ENCODE measurements at places on chromosomes 7 and 10.

GRCh38 chr10:124381011-124381611 lies 37.6 kb downstream of the OAT start:
- no peak for DNase-seq

DNA sequence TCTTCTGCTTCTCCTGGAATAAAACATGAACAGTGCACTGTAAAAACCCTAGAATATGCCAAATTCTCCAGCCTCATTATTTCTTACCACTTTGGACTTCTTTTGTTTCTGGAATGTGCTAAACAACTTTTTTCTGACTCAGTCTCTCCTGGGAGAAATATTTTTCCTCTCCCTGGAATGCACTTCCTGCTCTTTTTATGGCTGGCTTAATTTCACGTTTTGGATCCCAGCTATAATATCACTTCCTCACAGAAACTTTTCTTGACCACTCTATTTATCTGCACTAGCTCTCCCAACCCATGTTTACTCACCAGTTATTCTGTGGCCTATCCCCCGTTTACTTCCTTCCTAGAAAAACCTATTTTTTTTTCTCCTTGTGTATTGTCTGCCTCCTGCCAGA lies 26.7 kb downstream of the ABCB5 start:
- no peak for DNase-seq

- no peak for DNase-seq
Measured at GRCh38 chr7:20783125-20783699, 3.5 kb downstream of the SP8 start.

DNA sequence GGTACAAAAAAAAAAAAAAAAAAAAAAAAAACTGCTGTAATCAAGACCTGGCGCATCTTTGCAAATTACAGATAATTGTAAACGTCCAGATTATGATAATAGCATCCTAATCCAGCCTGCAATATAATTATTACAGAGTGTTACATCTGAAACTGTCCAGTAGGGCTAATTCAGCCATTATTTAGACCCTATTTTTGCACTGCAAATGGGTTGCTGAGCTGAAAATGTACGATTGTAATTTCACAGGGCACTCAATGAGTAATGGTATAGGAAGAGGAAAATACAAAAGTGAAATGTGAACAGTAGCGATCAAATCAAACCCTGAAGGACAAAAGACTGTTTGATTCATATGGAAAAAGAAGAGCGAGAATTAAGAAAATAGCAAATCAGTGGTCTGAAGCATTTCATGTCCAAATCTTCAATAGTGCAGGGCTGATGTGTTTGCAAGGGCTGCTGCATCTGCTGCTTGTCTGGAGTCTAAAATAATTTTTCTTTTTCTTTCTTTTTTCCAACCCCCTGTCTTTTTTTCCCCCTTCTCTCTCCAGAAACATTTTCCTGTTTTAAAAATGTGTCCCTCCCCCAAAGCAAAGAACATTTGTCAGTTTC lies 8.9 kb downstream of the DLX6 start:
- DNase-seq = no peak

DNA sequence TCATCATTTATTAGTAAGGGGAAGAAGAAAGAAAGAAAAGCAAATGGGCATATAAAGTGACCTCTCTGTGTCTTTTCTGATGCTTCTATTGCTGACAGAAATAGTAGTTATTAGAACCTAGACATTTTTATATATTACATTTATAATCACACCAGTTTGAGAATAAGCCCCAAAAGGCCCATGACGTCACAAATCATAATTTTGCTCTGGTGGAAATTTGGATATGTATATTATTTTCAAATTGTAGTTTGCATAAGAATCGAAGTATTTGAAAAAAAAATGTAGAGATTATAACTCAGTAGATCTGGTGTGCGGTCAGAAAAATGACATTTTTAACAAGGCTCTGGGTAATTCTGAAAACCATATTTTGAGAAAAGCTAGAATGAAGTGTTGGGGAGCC lies 101.2 kb upstream of the STEAP1 start:
- DNase-seq = no peak

DNA sequence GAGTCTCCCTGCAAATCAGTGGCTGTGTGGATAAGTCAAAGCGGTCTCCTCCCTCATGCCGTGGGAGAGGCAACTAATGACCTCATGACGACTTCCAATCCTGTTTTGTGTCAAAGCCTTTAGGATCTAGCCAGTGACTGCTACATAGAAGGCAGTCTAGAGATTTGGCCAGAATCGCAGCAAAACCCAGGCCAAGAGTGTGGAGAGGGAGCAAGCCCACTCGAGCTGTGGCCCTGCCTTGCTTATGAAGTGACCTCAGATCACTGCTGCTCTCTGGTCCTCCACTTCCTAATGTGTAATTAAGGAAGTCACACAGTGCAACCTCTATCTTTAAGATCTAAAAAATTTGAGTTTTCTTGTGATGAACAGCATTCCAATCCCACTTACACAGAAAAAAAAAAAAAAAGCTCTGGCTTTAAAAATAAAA lies 296.7 kb upstream of the KLF6 start:
- no peak for DNase-seq

- no peak for DNase-seq
Measured at GRCh38 chr10:131533846-131534526, 222.5 kb upstream of the TCERG1L start.

GRCh38 chr7:17404006-17404405 lies 105.6 kb downstream of the AHR start:
- DNase-seq = no peak

- no peak for DNase-seq
Measured at GRCh38 chr7:26735976-26736600, 128.3 kb downstream of the SKAP2 start.

GRCh38 chr10:58157076-58157766 lies 110.5 kb downstream of the IPMK start:
- DNase-seq = no peak

GRCh38 chr10:88165849-88166271 lies 302.4 kb downstream of the PTEN start:
- DNase-seq = no peak

DNA sequence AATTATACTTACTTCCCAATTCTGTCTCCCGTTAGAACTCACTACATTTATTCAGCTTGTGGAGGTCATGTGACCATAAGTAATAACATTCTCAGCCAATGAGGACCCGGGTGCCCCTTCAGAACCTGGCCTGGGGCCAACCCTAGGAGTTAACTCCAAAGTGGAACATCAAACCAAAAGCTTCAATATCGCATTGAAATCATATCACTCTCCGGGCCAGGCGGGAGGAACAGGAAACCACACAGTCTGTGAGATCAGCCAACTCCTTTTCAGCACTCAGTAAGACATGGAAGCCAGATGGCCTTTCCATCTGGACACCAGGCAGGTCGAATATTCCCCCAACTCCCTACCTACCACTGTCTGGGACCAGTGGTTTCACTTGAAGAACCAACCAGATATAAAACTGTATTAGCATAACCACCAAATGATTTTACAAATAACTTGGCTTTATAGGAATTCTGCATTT lies 5.5 kb downstream of the CREB3L2 start:
- no peak for DNase-seq

DNA sequence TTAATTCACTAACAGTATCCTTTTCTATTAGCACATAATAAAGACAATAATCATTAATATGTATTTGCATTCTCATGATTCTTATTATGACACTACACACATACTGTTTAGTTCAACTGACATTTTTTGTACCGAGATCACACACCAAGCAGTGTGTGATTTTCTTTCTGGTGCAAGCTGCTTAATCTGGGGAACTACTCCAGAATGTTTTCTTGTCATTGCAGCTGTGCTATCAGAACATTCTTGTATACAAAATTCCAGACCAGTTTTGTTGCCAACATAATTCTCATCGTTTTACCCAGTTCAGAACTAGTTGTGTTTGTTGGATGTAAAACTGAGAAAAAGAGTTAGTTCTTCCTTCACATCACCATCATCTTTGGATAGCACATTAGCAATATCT lies 37.4 kb downstream of the VKORC1L1 start:
- no peak for DNase-seq

- no peak for DNase-seq
Measured at GRCh38 chr7:35828817-35829216, 28.0 kb downstream of the SEPTIN7 start.

- no peak for DNase-seq
Measured at GRCh38 chr10:33876584-33877400, 542.3 kb upstream of the NRP1 start.

DNA sequence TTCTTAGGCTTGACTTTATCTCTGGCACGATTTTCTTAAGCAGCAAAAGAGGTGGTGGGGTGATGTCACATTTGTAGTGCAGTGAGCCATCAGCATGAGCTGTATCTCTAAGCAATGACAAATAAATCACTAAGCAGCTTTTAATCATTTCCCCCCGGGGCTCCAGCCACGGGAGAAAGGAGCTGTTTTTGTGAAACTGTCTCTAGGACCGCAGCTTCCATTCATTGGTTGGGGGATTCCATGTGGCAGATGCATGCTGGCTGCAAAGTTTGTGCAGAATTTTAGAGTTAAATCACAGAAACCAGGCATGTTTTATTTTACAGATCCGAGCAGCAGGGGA lies 464 bp downstream of the KIAA1217 start:
- DNase-seq = peak; percentile 3

DNA sequence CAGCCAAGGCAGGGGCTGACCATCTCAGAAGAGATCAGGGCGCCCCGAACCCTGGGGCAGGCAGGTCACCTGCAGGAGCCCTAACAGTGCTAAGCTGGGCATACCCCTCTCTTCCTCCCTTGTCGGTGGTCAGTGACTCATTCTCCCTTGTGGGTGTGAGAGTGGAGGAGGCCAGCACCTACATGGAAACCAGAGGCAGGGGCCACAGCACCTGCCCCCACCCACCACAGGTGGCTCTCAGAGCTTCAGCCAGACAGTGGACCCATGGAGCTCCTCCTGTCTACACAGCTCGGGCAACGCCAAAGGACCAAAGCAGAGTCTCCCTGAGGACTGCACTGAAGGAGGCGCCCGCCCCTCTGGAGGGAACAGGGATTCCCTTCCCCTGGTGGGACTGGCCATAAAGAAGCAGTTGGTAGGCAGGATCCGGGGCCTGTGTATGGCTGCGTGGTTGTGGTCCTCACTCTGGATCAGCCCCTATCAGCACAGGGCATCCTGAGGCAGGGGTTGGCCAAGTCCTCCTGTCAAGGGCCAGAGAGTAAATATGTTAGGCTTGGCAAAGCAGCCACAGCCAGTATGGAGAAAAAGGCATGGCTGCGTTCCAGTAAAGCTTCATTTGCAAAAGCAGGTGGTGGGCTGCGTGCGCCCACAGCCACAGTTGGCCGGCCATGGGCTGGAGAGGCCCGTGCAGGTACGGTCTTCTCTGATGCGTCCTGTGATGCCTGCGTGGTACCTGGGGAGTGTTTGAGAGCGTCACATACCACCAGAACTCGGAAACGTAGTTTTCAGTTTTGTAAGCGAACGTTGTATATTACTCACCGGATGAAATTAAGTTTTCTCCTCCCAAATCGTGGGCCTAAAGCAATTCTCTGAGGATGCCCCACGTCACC lies 198.2 kb downstream of the EBF3 start:
- peak; percentile 8 for DNase-seq

DNA sequence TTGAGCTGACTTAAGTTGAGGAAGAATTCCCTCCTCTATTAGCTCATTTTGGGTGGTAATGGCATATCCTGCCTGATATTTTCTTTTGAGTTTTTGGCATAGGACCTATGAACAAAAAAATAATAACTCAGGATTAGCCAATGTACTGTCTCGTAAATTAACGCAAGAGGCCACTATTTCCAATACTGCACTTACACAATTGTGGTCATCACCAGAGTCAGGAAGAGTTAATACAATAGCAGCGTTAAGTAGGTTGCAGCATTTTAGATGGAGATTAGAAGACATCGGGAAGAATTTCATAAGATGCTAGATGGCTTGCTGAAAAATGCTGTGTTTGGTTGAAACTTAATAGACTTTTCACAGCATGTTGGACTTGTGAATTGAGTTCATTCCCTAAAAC lies 36.4 kb downstream of the ANTXRL start:
- DNase-seq = no peak

DNA sequence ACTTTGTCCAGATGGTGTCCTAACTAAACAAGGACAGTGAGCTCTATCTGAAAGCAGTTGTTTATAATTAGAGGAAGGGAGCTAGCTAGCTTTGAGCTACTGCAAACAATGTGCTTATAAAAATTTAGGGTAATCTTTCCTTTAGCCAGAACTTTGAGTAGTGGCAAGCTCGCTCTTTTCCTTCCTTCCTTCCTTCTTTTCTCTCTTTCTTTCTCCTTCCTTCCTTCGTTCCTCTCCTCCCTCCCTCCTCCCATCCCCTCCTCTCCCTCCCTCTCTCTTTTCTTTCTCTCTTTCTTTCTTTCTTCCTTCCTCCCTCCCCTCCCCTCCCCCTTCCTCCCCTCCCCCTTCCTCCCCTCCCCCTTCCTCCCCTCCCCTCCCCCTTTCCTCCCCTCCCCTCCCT lies 520.1 kb downstream of the INHBA start:
- DNase-seq = no peak

- peak; percentile 23 for DNase-seq
Measured at GRCh38 chr10:93465806-93466675, 16.1 kb downstream of the MYOF start.

DNA sequence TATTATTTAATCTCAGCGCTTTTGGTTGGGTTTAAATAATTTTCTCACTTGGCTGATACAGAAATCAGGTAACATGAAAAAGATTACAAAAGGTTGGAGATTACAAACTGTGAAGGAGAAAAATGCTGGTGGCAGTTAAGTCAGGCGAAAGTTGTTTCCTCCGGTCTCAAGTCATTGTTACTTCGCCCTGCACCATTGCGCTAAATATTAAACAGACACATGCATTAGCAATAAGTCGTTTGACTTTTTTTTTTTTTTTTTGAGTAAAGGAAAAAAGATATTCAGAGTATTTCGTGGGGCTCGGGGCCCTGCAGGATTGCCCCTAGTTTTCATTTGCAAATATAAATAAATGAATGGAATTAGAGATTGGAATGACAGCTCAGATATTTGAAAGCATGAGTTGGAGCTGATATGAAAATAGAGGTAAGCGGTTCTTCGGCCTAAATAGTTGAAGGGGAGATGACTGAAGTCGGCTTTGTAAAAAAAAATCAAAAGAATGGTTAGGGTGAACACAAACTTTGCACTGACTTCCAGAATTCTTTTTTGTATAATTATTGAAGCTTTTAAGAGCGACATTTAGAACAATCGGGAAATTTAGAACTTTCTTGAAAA lies 914 bp downstream of the SDHAF3 start:
- no peak for DNase-seq

- no peak for DNase-seq
Measured at GRCh38 chr7:135792866-135793265, 44.3 kb upstream of the FAM180A start.

GRCh38 chr7:118369987-118370386 lies 145.5 kb downstream of the ANKRD7 start:
- DNase-seq = no peak
